ENCODE measurements at places on chromosomes 11 and 22.

DNA sequence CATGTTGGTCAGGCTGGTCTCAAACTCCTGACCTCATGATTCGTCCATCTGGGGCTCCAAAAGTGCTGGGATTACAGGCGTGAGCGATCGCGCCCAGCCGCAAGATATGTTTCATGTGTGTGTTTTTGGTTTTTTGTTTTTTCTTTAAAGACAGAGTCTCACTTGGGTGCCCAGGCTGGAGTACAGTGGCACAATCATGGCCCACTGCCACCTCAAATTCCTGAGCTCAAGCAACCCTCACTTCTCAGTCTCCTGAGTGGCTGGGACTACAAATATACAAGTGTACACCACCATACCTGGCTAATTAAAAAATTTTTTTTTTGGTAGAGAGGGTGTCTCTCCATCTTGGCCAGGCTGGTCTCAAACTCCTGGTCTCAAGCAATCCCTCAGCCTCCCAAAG is 8.4 kb downstream of the TIGD3 start:
- DNase-seq, result no peak

- no peak for DNase-seq
Measured at GRCh38 chr11:132077416-132077815, 707.0 kb downstream of the NTM start.

- no peak for DNase-seq
Measured at GRCh38 chr11:102802341-102802740, 4.4 kb upstream of the MMP1 start.

DNA sequence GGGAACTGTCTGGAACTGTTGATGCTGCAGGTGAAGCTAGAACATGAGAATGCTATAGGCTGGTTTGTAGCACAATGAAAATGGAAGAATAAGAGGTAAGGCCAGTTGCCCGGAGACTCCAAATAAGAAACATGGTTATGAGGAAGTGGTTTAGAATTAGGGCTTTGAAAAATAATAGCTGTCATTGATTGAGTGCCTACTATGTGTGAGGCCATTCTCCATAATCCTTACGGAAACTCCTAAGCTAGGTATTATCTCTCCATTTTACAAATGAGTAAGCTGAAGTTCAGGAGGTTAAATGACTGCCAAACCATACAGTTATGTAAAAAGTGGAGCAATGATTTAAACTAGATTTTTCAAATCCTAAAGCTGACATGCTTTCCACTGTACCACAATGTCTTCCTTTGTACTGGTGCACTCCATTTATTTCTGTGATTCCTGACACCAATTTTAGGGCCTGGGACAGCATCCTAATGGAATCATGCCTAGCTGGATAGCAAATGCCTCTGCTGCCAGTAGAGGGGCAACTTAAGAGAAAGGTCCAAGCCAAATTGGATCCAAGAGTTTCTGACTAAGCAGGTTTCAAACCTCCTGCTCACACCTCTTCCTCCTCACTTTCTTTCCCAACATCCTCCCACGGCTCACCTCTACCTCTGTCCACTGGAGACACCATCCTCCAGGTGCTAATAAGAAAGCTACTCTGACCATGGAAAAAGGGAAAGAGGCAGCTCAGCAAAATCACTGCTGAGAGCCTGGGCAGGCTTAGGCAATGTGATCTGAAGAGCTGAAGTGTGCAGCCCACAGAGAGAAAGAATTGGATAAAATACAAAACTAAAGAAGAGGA is 46.9 kb upstream of the PICALM start:
- DNase-seq, result no peak

- DNase-seq, result no peak
Measured at GRCh38 chr11:70225681-70226177, 22.6 kb downstream of the FADD start.

DNA sequence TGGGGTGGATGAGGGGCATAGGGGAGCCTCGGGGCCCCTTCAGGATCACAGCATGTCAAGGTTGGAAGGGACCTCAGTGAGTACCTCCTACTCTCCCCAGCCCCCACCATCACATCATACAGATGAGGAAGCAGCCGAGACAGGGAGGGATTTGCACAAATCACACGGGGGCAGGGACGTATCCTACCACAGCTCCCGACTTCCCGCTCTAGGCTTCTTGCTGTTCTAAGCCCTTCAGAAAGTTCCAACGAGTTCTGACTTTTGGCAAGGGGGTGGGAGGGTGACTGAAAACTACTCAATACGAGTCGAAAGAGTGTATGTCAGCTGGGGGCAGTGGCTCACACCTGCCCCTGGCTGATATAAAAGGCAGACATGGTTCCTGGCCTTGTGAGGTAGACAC is 4.7 kb upstream of the RAD9A start:
- no peak for DNase-seq

- DNase-seq, result no peak
Measured at GRCh38 chr22:39176714-39177455, 24.4 kb upstream of the CBX7 start.

GRCh38 chr11:132312161-132312560 is 941.7 kb downstream of the NTM start:
- DNase-seq, result no peak

GRCh38 chr22:37068859-37069258 is 17.3 kb downstream of the KCTD17 start:
- DNase-seq, result no peak

- no peak for DNase-seq
Measured at GRCh38 chr22:49039625-49040024, 788.0 kb downstream of the BRD1 start.

GRCh38 chr22:38938221-38938620 is 19.2 kb upstream of the APOBEC3A start:
- DNase-seq, result no peak

- no peak for DNase-seq
Measured at GRCh38 chr22:28198692-28199091, 279.6 kb upstream of the PITPNB start.

DNA sequence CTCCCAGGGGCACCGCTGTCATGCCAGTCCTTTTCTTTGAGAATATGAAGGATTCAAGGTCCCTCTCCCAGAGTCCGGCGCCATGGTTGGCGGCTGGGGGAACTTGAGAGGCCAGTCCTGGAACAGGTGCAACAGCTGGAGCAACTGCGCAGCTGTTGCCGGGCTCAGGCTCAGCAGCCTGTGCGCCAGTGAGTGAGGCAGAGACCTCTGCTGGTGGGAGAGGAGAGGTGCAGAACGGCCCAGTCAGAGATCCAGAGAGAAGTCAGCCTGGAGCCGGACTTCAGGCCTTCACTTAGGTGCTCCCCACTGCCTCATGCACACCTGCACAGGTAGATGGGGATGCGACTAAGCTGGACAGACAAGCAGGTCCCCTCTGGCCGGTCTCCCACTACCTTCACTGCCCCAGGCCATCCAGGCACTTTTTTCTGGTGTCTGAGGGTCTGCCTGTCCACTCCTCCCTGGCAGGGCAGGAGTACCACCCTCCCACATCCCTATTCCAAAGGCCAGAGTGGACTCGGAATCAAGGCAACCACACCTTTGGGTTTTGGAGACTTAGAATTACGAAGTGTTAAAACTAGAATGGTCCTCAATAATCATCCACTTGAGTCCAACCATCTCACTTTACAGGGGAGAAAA is 4.6 kb downstream of the CHRDL2 start:
- DNase-seq, result peak; percentile 48

- DNase-seq, result no peak
Measured at GRCh38 chr11:23124249-23124648, 264.0 kb upstream of the CCDC179 start.

DNA sequence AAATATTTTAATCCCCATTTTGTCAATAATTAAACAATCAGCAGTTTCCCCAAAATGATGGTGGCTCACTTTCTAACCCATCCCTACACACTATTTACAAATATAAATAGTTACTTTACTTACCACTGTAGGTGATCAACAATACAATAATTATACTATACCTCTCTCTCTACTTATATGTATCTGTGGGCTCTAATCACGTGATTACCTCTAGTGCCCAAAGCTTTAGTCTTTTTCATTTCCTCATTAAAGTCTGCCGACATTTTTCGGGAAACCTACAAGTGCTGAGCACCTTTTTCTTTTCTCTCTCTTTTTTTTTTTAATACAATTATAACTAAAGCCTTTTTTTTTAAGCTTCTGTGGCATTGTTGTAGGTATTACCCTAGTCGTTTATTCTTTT is 23.9 kb downstream of the DLG2 start:
- no peak for DNase-seq

DNA sequence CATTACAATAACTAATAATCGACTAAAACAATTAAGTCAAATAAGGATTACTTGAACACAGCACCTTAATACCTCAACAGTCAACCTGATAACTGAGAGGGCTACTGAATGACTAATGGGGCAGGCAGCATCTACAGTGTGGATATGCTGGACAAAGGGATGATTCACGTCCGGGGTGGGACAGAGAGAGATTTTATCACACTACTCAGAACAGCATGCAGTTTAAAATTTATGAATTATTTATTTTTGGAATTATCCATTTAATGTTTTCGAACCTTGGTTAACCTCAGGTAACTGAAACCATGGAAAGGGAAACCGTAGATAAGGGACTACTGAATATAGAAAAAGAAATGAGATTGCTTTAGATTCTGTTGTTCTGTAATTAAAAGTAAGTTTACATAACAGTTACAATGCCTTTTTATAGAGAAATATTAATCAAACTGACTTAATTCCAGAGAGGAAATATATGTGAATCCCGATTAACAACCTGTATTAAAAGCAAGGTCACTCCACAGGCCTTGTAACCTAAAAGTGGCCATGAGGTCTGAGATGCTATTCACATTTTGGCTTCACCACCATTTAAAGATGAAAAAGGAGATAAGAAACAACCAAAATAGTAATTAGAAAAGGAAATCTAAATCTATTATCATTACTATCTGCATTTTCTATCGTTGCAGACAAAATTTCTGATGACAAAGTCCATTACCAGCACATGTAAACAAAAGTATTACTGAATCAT is 119.0 kb upstream of the TP53AIP1 start:
- DNase-seq, result no peak

DNA sequence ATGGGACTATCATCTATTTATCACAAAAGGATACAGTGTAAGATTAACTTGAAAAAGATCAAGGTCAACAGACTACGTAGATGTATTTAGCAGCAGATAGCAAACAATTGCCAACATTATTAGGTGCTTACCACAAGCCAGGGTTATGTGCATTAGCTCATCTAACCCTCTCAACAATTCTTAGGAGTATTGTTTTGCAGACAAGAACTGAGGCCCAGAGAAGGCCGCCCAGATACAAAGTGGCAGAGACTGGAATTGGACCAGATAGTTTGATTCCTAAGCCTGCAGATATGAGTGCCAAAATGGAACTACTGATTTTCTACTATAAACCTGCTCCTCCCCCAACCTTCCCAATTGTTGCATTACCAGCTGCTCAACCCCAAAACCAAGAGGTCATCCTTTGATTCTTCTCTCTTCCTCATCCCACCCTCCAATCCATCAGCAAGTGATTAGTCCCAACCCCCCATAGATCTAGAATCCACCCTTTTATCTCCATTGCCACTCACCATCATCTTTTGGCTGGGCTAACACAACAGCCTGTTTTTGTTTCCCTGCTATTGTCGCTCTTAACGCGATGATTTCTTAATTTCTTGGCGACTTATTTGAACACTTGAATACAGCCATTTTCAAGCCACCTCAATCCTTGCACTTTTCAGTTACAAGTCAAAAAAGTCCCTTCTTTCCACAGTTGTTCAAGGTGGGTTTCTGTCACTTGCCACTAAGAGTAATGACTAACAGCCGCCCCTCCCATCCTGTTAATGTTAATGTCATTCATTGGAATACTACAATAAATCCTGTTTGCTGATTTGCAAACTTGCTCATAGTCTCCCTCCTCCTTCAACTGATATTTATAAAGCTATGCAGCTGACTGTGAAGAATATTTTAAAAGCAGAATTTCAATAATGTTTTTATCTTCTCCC is 2.7 kb downstream of the TMEM123 start:
- DNase-seq, result no peak

GRCh38 chr22:22386602-22387385 is 121.7 kb downstream of the ZNF280B start:
- no peak for DNase-seq

DNA sequence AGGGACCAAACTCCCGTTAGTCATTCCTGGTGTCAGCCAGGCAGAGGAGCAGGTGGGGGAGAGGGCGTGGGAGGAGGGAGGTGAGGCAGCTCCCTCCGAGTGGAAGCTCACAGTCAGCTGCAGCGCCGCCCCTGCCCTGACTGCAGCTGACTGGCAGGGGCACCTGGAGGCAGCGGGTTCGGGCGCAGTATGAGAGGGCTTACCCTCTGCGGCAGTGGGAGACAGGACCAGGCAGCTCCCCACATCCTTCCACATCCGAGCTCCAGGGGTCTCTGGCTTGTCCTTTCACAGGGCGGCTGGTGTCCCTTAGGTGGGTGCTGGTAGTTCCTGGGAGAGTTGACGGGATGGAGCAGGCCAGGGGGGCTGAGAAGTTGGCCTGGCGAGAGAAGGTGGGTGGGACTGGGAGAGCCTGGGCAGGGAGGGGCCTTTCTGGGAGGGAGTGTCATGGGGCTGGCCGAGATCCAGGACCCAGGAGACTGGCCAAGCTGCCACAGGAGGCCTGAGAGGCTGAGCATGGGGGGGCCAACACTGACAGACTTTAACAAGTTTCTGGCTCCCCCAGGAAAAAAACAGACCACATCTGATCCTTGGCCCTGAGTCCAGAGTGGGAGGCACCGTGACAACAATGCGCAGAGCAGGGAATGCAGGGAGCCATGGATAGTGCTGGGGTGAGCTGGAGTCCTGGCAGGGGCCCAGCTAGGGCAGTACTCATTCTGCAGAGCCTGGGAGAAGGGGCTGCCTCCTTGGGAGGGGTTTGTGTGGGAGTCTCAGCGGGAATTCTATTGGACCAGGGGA is 4.9 kb downstream of the ADORA2A start:
- DNase-seq, result no peak

DNA sequence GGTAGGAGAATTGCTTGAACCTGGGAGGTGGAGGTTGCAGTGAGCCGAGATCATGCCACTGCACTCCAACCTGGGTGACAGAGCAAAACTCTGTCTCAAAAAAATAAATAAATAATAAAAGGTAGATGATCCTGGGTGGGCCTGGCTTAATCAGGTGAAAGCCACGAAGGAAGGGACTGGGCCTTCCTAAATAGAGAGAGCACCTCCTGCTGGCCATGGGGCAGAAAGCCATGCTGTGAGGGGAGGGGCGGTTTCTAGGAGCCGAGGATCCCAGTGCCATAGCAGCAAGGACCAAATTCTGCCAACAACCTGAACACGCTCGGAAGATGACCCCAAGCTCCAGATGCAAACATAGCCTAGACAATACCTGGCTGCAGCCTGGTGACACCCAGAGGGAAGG is 24.5 kb upstream of the DGKZ start:
- no peak for DNase-seq

- DNase-seq, result no peak
Measured at GRCh38 chr11:67422891-67423290, 5.4 kb upstream of the RPS6KB2 start.
